ENCODE measurements at places on chromosomes 1 and 21. TPM values are rescaled to one million over a fixed set of nuclear protein-coding genes. Genes with fewer than 3 reads are reported as not detected.

Gene GPR157
- total RNA-seq: 6.1 TPM

GRCh38 chr1:20370698-20371097 lies 80.0 kb downstream of the VWA5B1 start:
- no peak overlapping the region for H3K27ac ChIP-seq
- H3K4me3 ChIP-seq: no peak overlapping the region
- H3K27me3 ChIP-seq: peaks cover 16% of the 10 kb centered on the region
- H3K4me1 ChIP-seq: no peaks in the 10 kb centered on the region
- DNase-seq: no peak

DNA sequence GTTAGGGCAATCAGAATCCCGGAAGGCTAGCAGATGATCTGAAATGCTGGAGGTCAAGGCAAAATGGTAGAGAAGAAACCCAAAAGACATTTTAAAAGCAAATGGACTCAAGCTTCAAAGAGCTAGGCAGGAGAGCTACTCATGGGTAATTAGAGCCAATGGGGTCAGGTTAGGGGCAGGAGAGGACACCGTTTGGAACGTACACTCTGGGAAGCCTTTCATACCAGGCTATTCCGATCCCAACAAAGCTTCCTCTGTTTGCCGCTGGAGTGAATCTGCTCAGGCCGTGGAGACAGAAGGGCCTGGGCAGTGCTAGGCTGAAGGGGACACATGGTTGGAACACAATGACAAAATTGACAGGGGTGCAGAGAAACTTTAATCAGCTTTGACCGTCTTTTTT lies 346.6 kb downstream of the RPS6KC1 start:
- H3K4me3 ChIP-seq: no peak overlapping the region
- no peaks in the 10 kb centered on the region for H3K4me1 ChIP-seq
- DNase-seq: no peak
- no peaks in the 10 kb centered on the region for H3K36me3 ChIP-seq
- H3K27me3 ChIP-seq: no peaks in the 10 kb centered on the region

Gene EFNA1
- 35.4 TPM for total RNA-seq

GRCh38 chr1:176884286-176884685 lies 280.2 kb downstream of the ASTN1 start:
- no peak overlapping the region for H3K27ac ChIP-seq
- no peaks in the 10 kb centered on the region for H3K36me3 ChIP-seq
- H3K4me1 ChIP-seq: no peaks in the 10 kb centered on the region
- H3K27me3 ChIP-seq: no peaks in the 10 kb centered on the region

Gene DLGAP3
- 0.53 TPM for total RNA-seq

- H3K4me3 ChIP-seq: no peak overlapping the region
- no peaks in the 10 kb centered on the region for H3K27me3 ChIP-seq
- DNase-seq: no peak
- peaks cover 2% of the 10 kb centered on the region for H3K4me1 ChIP-seq
- H3K27ac ChIP-seq: no peak overlapping the region
Observed at GRCh38 chr21:42725416-42725930, 72.1 kb downstream of the PDE9A start.

Gene RAB25
- total RNA-seq: 29.0 TPM

Gene ERICH3
- total RNA-seq: 0.06 TPM

Gene CCDC185
- total RNA-seq: not detected

- no peak overlapping the region for H3K27ac ChIP-seq
- no peaks in the 10 kb centered on the region for H3K27me3 ChIP-seq
- H3K36me3 ChIP-seq: no peaks in the 10 kb centered on the region
- no peak for DNase-seq
- H3K4me3 ChIP-seq: no peak overlapping the region
- H3K4me1 ChIP-seq: no peaks in the 10 kb centered on the region
Observed at GRCh38 chr21:14617040-14617393, 70.9 kb upstream of the SAMSN1 start.
